Activated CD4-positive, alpha-beta T cell treated with anti-CD3 and anti-CD28 coated beads, Interleukin-2, amount 50 U/mL, for 1 hour (primary cell): ENCODE measurements at places on chromosomes 2 and 18.

GRCh38 chr2:70304498-70304897, 2.6 kb upstream of the FAM136A start:
- no peak for DNase-seq

DNA sequence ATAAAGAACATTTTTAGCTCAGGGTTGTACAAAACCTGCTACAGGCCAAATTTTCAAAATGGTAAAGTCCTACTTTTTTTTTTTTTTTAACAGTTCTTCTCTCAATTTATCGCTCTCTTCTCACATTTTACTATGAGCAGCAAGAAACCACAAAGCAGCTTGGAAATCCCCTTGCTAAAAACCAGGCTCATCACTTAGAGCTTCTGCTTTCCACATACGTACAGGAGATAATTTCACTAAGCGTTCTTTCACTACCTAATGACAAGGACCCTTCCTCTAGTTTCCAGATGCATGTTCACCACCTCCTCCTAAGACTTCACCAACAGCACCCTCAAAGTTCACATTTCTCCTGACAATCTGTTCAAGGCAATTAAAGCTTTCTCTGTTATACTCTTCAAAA, 294.9 kb upstream of the CYRIA start:
- DNase-seq, result no peak

DNA sequence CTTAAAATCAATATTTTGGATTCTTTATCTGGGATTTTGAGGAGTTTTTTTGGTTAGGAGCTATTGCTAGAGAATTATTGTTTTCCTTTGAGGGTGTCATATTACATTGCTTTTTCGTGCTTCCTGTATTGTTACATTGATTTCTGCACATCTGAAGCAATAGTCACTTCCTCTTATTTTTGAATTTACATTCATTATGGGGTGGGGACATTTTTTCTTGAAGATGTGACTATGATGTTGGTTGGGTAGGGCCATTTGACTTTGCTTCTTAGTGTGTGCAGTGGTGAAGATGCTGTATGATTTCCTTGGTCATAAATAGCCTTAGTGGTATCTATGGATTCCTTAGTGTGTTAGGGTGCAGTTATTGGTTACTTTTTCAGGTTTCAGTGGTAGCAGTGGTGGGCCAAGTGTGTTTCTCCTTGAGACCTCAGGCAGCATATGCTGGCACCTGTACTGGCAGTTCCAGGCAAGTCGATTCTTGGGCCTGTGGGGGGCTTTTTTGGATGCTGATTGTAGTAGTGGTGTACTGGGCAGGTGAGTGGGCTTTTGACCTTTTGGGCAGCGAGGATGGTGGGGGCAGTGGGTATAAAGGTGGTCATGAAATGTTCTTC, 61.8 kb downstream of the ARHGAP25 start:
- DNase-seq, result no peak

DNA sequence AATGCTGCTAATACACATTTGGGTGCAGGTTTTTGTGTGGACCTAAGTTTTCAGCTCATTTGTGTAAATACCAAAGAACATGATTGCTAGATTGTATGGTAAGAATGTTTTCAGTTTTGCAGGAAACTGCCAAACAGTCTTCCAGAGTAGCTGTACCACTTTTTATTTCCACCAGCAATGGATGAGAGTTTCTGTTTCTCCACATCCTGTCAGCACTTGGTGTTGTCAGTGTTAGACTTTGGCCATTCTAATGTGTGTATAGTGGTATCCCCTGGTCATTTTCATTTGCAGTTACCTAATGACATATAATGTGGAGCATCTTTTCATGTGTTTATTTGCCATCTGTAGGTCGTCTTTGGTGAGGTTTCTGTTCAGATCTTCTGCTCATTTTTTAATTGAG, 336.4 kb downstream of the GBX2 start:
- DNase-seq, result no peak

DNA sequence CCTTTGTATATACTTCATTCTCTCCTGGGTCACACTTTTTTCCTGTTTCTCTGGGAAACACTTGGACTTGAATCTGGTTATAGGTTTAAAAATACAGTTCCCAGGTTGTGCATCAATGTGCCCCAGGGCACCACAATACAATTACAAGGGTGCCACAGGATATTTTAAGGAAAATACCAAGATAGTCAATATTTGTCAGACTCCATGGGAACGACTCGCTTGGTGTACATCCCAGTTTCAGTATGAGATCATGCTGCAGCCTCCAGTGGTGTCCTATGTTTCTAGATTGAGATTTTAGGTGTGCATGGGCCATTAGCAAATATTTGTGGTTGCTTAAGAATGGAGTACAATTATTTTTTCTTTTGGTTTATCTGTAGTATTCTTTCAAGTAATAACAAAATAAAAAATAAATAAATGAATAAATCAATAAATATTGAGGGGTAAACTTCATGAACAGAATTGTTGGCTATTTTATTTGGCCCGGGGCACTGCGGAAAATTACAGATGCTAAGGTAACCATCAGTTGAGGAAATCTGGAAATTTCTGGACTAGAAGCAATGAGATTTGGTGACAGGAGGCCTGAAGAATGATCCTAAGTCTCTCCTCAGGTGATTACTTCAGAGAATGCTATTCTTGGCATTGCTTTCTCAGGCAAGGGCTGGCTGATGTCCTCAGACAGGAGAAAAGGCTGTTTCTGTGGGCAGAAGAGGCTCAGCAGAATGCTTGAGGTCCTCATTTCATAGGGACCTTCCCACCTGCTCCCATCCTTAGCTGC, 649.3 kb upstream of the SOX11 start:
- DNase-seq, result no peak

DNA sequence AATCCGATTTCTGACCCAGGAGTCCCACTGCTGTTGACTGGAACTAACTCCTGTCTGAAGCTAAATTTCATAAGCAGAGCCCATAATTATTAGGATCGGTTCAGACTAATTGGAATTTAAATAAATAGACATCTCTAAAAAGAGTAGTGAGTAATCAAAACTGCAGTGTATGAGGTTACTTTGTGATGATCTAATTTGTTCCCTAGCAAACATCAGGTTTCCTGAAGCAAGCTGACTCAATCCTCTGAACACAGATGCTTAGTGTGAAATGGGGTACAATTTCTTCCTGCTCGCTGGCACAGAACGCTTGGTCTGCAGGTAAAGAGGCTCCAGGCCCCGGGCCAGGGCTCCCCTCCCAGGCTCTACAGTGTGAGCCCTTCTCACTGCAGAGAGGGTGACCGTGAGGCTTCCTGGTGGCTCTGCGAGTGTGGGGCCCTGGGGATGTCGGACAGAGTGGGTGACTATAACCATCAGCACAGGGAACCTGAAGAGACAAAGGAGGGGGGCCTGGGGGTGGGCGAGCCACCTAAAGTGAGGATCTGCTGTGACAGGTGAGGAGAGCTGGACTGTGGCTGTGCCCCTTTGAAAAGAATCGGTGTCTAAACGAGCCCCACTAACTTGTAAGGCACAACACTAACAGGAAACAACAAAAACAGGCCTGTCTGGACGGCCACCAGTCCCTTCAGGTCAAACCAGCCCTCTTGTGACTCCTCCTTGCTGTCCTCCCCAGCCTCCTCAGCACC, 20.2 kb downstream of the CHST10 start:
- no peak for DNase-seq
